ENCODE measurements at places on chromosomes 5 and 9.

DNA sequence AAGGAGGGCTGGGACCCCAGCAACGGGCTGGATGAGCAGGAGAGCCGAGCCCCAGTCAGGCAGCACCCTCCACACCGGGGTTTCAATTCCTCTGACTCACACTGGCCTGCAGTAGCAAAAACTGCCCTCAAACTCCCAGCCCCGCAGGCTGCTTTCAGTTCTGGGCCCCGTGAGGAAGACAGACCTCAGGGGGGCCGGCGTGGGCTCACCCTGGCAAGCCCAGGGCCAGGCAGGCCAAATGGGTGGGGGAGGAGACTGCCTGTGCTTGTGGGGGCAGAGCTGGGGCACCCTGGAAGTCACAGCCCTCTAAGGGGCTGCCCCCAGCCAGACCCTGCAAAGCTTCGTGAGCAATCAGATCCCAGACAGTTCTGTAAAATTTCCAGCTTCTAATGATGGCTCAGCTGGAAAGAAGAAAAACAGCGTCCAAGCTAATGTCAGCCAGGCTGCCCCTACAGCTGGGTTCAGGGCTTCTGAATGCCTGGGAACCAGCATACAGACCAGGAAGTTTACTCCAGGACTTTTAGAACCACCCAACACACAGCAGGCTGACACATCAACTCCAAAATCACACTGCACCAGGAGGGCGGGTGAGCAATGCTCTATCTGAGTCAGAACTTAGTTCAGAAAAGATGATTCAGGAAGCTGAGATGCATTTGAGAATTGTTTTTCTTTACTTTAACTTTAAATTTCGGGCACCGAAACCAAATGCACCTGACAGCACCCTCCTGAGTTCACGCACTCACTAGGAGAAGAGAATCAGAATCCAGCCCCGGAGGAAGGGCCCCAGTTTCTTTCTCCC lies 34.7 kb downstream of the LPCAT1 start:
- DNase-seq = no peak

GRCh38 chr5:169631360-169631759 lies 5.7 kb upstream of the DOCK2 start:
- no peak for DNase-seq

DNA sequence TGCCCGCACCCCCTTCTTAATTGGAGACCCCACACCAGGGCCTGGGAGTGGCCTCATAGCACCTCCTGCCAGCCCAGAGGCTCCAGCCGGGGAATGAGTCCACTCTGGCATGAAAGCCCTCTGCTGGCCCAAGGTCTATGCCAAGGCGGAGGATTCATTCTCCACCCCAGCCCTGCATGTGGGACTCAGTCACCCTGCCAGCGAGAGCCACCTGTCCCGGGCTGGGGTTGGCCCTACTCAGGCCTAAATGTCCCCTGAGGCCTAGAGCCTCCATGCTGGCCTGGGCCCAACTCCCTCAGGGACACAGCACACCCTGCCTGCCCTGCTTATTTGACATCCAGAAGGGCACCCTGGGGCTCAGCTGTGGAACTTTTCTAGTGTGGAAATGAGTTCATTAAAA lies 1.0 kb upstream of the RAPGEF1 start:
- no peak for DNase-seq

DNA sequence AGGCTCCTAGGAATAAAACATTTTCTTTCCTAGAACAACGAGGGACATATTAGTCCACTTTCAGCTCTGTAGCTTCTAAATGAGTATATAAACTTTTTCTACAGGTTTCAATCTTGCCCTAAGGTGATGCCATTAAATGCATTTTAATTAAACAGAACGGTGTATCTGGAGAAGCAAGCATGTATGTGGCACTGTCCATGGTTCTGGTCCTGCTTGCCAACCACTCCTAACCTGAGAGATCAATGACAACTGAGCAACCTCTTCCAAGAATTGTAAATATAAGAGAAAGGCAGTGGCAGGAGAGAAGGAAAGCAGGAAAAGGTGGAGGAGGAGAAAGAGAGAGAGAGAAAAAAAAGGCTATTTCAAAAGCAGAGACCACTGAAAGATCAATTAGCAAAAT lies 95.6 kb upstream of the SPOCK1 start:
- DNase-seq = no peak

GRCh38 chr5:73039082-73039481 lies 81.3 kb upstream of the TMEM171 start:
- peak; percentile 22 for DNase-seq

DNA sequence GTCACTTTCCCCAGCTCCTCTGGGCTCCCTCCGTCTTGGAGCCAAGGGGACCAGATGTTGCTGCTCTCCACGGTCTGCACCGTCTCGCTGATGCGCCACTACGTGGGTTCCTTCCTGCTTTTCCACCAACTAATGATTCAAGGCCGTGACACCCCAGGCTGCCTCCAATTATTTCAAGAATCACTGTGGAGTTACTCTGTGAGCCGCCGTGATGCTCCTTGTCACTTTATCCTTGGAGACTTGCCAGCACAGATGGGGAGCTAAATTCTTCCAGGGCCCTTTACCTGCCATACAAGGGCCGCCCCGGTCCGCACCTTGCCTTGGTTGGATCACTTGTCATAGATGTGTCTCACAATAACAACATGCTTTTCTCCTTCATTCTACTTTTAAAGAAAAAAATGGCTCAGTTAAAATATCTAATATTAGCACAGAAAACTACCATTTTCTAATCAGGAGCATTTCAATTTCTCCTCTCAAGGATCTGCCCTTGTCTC lies 202.0 kb downstream of the FSTL4 start:
- DNase-seq = no peak

DNA sequence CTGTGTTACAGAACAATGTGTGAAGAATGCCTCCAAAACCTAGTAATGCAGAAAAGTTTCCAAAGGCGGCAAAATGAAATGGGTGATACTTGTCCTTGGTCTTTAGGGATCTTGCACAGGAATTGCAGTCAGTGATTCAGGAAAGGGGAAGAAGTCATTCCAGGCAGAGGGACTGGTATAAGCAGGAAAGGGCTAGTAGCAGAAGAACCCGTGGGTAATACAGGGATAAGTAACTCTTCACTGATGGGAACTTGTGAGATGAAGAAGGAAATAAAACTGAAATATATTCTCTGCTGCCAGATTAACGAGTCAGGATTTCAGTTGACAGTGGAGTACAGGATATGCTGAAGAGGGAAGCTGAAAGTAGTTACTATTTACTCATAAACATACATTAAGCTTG lies 1.2 kb downstream of the SRFBP1 start:
- peak; percentile 5 for DNase-seq

- DNase-seq = no peak
Measured at GRCh38 chr9:99137891-99138290, 33.0 kb downstream of the TGFBR1 start.

- DNase-seq = no peak
Measured at GRCh38 chr9:73597039-73597438, 445.4 kb downstream of the ANXA1 start.

GRCh38 chr9:129446828-129447550 lies 173.9 kb downstream of the C9orf50 start:
- no peak for DNase-seq

- DNase-seq = no peak
Measured at GRCh38 chr9:22112870-22113821, 104.0 kb upstream of the CDKN2B start.

GRCh38 chr5:141100243-141100805 lies at the start of gene PCDHB3:
Gene PCDHB3, plus strand, starts transcription at chr5:141100473. Its CDS starts 177 bp downstream, at chr5:141100650.
- DNase-seq = no peak

DNA sequence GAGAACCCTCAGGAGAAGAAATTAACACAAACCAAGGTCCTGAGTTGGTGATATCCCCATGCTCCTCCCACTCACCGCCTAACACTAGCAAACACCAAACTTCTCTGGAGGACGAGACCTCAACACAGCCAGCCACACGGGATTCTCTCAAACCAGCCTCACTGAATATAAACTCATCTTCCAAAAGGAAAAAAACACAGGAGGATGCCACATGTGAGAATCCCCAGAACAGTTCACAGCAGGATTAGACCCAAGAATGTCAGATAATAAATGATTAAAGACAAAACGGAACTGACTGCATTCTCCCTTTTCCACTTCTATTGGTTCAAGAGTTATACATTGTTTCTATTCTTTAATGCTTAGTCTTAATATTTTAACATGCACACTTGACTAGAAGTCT lies 89.2 kb downstream of the LPAR1 start:
- DNase-seq = no peak

DNA sequence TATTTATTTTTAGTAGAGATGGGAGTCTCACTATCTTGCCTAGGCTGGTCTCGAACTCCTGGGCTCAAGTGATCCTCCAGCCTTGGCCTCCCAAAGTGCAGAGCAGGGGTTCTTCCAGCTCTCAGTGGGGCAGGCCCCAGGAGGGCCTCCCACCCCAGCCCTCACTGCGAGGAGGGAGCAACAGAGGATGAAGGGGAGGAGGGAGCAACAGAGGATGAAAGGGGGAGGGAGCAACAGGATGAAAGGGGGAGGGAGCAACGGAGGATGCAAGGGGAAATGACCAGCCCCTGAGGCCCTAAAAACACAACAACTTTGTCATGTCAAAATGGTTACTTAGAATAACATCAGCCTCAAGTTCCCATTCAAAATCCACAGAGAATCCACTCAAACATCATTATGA lies 10.0 kb downstream of the TRIM14 start:
- DNase-seq = no peak

Data from Kasumi-1 (cell line).